ENCODE measurements at places on chromosomes 5 and 9.

GRCh38 chr9:88390371-88390990 lies 2.2 kb downstream of the SPIN1 start:
- peak; percentile 20 for DNase-seq

- no peak for DNase-seq
These were observed 86.6 kb downstream of the ACER2 start for GRCh38 chr9:19495186-19496028.

- no peak for DNase-seq
These were observed 101.5 kb upstream of the GPBP1 start for GRCh38 chr5:57072218-57072892.

DNA sequence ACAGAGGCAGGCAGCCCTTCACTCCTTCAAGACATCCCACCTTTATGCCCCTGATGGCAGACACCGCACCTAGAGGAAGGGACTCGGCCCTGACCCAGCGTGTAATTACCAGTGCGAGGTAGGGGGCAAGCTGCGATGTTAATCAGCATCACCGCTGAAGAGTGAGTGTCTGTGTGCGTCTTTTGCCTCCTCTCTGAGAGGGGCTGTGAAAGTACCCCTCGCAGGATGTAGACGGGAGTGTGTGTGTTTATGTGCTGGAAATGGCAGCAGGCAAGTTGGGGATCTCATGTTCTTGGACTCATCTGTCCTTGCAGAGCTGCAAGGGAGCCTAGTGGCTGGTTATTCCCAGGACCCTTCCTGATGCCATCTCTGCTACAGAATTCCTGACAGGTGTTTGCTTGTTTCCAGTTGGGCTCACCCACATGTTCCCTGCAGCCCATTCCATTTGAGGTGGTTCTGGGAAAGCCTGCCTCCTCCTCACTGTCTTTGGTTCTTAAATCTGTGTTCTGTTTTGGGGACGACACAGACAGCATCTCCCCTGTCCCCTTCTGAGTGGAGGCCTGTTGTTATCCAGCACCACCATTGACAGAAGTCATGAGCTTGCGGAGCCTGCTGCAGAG lies 70.5 kb downstream of the ZNF618 start:
- no peak for DNase-seq

DNA sequence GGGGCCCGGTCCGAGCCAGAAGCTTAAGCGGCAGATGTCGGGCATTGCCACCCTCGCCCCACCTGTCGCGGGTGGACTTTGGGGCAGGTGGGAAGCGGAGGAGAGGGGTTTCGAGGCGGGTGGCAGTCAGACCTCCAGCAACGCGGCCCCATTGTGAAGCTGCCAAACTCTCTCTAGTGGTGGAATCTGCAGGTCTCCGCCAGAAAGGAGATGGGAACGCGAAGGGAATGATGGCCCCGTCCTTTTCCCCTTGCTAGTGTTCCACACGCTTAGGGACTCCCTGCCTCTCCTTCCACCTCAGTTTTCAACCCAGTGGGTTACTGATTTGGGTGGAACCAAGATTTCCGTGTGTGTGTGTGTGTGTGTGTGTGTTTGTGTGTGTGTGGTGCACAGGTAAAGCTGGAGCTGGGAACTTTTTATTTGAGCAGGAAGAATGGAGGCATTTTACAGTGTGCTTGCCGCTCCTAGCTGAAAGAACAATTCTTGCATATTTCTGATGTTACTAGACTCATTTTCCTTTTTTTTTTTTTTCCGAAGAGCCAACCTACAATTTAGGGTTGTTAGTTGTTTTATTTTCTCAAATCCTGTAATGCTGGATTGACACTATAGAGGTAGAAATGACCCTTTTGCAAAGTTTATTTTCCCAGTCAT lies 1.3 kb downstream of the MACIR start:
- peak; percentile 44 for DNase-seq

DNA sequence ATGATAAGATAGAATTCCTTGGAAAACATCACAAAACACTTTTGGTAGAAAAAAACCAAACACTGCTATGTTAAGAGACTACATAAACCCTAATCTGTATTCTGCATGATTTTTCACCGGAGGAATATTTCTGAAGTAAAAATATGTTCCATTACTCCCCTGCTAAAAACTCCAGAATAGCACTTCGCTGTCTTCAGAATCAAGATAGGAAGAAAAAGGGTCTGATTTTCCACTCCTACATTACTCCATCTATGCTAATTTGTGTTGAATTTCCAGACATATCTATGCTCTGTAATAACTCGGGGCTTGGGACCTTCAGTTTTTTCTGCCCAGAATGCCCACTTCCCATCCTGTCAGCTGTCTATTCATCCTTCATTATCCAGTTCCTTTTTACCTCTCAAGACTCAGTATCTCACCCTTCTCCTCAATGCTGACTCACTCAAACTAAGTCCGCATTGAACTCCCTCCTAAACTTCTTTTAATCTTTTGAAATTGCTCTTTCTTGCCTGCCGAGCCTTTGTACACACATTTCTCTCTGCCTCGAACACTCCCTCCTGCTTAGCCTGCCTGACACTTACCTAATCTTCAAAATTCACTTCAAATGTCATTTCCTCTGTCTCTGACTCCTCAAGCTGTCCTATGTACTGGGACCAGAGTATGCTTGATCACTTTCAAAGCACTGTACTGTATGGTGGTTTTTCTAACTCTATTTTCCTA lies 171.0 kb downstream of the ARRDC3 start:
- DNase-seq: peak; percentile 29

DNA sequence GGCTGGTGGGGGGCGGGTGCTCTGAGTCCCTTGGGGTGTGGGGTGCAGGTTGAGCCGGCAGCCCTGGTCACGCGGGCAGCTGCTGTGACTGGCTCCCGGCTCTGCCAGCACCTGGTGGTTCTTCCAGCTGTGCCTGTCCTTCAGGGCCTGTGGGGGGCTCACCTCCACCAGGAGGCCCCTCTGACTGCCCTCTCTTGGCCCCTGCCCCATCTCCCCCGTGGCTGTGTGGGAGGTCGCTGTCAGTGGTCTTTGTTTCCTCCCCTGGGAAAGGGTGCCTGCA lies 3.3 kb downstream of the RXRA start:
- DNase-seq: no peak

- peak; percentile 49 for DNase-seq
These were observed 244.0 kb downstream of the EPB41L4A start for GRCh38 chr5:112174959-112175594.

- DNase-seq: peak; percentile 83
These were observed 29.5 kb downstream of the MTAP start for GRCh38 chr9:21831841-21832509.

DNA sequence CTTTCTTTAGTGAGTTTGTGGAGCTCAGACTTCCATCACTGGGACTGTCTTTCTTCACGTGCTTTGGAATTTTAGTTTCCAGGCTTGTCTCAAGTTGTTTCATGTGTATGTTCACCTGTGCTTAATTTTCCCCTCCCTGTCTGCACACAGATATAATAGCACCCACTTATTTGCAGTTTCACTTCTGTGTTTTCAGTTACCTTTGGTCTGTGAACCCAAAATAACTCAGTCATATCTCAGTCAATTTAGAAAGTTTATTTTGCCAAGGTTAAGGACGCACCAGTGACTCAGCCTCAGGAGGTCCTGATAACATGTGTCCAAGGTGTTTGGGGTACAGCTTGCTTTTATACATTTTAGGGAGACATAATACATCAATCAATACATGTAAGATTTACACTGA lies 330.4 kb downstream of the ICE1 start:
- no peak for DNase-seq

DNA sequence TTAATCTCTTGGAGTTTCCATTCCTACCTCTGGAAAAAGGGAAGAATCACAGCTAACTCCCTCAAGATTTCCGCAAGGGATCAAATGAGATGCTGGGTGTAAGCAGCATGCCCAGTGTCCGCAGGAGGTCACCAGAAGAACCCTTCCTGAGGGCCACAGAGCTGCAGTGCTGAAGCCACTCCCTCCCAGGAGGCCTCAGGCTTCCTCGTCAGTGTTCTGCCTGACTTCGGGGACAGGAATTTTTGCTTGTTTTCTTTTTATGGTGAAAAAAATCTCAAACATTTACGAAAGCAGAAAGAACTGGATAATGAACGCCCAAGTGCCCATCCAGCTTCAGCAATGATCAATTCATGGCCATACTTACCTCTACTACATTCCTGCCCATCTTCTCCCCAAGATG lies 183.0 kb downstream of the CDK5RAP2 start:
- peak; percentile 80 for DNase-seq

- no peak for DNase-seq
These were observed 78.4 kb upstream of the IL6ST start for GRCh38 chr5:56072863-56073766.

GRCh38 chr9:123609844-123610243 lies 253.8 kb downstream of the CRB2 start:
- peak; percentile 9 for DNase-seq

DNA sequence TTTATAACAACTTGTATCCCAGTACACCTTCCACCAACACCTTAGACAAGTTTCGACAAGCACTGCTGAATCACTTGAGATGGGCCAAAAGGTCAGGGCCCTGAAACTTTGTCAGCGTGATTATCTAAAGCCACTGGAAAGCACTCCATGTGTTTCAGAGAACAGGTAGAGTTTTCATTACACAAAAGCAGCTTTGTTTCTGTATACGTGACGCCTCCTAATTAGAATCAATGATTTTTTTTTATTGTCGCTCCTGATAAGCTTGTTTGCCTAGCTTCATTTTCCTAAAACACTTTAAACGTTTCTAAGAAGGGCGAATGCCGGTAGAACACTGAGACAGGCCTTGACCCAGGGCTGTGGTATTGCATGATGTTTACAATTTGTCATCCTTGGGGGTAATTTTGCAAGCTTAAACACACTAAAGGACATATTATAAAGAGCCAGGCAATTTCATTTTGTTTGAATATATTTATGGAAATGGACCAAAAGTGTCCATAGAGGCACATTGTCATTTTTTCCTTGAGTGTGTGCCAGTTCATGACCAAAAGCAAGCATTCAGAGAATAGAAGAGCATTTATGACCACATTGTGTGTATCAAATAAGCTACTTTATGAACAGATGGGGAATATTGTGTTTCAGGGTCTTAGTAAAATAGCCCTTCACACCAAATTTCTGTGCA lies 193.6 kb downstream of the GLIS3 start:
- no peak for DNase-seq

DNA sequence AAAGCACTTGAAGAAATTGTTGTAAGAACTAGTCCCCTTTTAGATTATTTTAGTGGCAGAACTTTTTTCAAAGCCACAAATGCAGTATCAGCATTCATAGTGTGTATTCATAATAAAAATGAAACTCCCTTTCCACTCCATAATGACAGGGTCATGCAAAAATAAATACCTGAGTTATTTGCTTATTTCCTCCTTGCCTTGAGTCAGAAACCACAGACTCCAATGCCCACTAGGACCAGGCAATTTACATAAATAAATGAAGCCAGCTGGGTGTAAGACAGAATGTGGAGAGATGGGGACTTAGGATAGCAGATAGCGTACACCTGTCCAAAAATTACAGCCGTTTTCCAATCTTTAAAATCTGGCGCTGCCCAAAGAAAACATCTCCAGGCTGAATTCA lies 417.8 kb downstream of the TMEM161B start:
- DNase-seq: no peak

GRCh38 chr5:178284093-178284675 lies 51.6 kb upstream of the PHYKPL start:
- no peak for DNase-seq

DNA sequence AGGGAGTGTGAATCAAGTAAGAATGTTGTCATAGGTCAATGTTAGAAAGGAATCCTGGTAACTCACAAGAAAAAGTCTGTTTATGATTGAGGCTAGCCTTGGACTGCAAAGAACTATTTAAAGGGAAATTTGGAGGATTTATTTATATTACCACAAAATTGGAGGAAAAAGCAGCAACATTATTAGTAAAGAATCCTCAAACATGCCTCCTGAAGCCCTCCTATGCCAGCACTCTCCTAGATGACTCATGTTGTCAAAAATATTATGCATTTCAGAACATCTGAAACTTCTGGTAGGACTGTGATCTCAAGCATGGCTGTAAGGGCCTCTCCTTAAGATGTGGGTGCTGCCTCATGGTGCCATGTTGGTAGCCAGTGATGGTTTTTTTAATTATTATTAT lies 628.5 kb downstream of the CHSY3 start:
- peak; percentile 38 for DNase-seq

Measured in fibroblast of skin of back (primary cell).